ENCODE measurements at places on chromosomes 2 and 18.

DNA sequence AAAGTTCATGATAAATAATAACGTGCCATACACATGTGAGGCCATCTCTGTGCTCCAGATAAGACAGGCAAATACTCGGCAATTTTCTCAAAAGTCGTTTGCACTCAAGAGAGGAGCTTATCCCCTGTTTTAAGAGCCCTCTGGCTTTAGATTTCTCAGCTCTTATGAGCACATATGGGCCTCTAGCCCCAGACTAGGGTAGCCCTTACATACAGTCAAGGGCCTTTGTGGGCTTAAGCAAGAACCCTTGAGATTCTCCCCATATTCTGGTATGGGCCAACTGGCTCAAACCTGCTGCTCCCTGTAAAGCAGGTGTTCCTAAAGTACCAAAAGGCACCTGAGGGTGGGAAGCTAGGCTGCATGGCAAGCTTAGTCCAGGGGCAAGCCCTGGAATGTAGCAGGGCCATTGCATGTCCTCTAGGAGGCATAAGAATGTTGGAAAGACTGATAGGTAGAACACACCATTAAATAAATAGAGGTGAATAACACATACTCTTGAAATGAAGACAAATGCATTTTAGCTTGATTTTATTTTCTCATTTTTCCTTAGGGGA is 66.1 kb downstream of the FASTKD2 start:
- no peak for DNase-seq

GRCh38 chr2:19796035-19796695 is 105.6 kb downstream of the TTC32 start:
- no peak for DNase-seq

- no peak for DNase-seq
Observed at GRCh38 chr2:9994462-9994861, 43.0 kb downstream of the GRHL1 start.

- DNase-seq = no peak
Observed at GRCh38 chr2:231633241-231633976, 40.7 kb downstream of the TEX44 start.

DNA sequence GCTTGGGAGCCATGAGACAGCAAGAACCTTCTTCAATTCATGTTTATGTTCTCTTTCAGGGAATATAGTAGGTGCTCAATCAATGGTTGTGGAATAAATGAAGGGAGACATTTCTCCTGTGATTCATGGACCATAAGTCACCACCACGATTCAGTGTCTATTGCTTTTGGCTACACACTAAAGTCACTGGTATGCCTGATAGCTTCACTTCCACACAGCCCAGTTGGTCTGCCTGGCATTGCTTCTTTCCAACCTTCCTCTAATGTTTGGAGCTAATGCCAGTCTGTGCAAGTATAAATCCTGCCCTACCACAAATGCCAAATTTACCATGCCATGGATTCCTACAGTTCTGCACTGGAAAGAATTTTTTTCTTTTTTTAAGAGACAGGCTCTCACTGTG is 1.3 kb upstream of the CXCR1 start:
- DNase-seq = no peak

DNA sequence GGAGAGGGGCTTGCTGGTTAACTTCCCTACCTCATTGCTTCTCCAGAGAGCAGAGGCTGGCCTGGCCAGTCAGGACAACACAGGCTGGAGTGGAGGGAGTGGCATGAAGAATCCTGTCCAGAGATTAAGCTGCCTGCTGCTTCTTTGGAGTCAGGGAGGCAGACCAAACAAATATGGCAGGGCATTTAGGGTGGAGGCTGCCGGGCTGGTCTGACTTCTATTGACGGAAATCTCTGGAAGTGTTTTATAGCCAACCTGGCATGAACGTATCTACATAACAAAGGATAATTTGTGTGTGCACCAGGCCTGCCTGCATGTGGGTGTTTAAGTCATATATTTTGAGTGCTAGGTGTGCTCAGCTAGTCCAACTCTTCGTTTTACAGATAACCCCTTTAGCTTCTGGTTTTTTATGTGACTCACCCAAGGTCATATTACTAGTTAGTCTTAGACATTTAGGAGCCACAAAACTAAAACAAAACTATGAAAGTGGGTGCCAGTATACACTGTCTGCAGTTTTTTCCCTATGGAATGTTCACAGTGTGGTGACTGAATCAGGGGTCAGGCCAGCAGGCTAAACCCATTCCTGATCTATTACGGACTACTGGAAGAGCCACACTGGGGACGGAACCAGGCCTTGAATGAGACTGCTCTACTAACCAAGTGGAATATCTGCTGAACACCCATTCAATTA is 5.5 kb downstream of the NPC1 start:
- DNase-seq = no peak

DNA sequence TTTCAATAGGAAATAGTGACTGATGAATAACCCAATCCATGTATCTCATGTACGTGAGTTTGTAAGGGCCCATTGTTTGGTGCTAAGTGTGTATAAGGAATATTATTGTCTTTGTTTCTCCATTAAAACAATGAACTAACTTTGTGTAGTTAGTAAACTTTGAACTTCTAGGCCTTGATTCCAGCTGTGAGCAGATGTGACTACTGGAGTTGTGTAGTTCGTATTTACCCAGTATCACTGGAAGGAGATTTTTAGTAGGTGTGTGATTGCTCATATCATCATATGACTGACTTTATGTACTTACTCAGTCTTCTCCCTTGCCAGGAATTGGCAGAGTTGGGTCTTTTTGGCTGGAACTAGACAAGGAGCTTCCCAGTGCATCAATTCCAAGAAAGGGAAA is 227.4 kb downstream of the AGPS start:
- DNase-seq = no peak

GRCh38 chr2:241036397-241036963 is 38.1 kb downstream of the SNED1 start:
- peak; percentile 50 for DNase-seq

DNA sequence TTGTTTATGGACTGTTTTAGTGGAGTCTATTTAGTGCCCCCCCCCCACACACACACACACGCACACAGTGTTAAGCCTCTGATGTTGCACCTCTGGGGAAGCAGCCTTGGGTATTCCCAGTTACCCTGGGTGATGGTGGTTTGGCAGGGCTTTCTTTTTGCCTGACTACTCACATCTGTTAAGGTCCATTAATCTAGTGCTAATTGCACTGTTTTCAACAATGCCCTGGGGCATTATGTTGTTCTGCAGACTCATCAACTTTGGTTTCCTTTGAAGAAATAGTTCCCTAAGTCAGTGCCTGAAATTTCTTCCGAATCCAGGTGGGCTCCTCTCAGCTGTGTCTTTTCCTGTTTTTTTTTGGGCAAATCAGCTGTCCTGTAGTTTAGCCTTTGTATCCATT is 34.7 kb downstream of the SPOPL start:
- DNase-seq = no peak

- no peak for DNase-seq
Observed at GRCh38 chr18:49745045-49746014, 68.0 kb downstream of the ACAA2 start.

DNA sequence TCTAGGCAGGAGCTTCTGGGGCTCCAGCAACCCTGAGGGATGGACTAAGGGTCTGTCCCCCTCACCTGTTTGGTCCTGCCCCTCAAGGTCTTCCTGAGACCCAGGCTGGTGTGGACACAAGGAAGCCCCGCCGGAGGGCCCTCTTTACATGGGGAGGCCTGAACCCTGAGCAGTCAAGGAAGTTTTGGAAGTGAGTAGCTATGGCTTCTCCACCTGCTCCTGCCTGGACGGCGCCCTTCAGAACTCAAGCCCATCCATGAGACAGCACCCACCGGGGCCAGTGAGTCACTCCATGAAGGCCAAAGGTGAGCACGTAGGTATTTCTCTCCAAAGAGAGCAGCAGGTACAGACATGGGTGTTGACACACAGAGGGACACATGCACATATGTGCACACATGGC is 98.2 kb upstream of the CTDP1 start:
- no peak for DNase-seq

DNA sequence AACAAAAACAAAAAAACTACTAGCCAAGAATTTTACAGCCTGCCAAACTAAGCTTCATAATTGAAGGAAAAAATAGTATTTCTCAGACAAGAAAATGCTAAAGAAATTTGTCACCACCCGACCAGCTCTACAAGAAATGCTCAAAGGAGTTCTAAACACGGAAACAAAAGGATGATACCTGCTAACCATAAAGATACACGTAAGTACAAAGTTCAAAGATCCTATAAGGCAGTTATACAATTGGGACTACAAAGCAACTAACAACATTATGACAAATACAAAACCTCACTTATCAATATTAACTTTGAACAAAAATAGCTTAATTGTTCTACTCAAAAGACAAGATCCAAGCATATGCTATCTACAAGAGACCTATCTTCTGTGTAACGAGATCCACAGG is 64.6 kb downstream of the TRAPPC8 start:
- no peak for DNase-seq

DNA sequence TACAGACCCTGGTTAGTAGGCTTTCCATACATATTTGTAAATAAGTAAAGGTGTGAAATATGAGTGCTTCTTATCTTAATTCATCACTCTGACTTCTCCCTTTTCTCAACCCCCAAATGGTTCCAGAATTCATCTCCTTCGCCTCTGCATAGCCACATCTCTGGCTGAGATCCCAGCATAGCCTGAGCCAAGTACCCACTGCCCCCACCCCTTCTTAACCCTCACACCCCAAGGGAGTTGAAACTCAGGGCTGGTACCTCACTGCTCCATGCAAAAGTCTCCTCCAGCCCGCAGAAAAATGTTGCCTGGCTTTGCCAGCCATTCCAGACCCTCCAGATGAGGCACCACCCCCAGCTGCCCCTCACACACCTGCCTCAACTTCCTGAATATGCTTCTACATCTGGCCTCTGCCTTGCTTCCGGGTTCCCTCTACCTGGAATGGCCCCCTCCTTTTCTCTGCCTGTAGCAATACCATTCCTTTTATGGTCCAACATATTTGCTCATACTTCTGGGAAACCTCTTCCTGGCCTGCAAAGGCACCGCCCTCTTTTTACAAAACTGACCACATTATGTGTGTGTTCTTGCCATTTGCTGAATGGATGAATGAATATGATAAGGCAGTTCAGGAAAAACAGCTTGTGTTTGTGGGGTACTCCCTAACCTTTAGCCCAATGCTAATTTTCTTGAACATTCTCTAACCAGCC is 112.8 kb downstream of the CELF4 start:
- no peak for DNase-seq

DNA sequence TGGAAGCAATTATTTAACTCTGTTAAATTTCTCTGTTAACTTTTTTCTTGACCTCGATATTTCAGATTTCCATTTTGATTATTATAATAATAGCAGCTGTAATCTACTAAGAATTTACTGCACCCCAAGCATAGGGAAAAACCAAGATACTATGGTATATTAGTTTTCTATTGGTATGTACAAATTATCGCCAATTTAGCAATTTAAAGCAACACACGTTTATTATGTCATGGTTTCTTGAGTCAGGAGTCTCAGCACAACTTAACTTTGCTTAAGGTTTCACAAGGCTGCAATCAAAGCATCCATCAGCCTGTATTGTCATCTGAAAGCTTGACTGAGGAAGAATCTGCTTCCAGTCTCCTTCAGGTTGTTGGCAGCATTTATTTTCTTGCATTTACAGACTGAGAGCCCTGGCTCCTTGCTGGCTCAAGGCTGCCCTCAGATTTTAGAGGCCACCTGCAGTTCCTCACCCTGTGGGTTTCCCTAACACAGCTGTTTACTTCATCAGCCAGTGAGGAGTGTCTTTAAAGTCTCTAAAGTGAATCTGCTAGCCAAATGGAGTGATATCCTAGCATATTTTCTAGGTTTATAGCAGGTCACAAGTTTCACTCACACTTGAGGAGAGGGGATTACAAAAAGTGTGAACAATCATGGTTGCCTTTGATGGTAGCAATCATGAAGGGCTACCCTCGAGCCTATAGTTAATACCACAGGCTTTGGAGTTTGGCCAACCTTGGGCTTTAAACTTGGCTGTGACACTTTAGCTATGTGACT is 4.4 kb upstream of the VPS54 start:
- no peak for DNase-seq

DNA sequence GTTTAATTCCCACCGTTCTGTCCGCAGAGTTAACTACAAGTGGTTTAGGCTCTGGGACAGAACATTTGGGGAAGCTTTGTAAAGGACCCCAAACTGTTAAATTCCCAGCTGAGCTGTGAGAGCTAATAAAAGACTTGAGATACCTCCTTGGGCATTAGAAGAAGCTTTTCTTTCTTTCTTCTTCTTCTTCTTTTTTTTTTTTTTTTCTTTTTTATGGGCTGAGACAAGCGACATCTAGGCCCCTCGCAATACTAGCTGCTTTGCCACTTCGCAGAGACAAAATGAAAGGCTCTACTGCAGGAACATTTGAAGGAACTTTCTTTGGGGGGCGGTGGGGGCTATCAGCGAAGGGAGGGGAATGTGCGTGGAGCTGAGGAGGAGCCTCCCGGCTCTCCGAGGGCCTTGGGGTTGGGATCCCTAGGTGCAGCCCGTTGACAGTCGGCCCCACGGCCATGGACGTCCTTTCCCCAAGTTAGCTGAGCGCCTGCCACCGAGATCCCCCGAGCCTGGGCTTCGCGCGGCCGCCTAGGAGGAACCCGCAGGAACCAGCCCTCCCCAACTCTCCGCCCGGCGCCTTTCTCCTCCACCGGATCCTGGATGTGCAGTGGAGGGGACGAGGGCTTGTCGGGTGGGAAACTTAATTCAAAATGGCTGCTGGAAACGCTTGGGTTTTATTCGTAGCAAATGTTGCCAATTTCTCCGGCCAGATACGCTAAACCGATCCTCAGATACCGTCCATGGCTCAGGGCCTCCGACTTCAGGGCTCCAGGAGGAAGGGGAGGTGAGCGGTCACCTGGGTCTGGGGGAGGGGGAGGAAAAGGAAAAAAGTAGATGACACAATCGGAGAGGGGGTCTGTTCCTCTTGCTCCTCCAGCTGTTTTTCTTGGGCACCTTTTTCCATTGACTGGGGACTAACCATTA is 4.2 kb downstream of the MEIS1 start:
- no peak for DNase-seq

DNA sequence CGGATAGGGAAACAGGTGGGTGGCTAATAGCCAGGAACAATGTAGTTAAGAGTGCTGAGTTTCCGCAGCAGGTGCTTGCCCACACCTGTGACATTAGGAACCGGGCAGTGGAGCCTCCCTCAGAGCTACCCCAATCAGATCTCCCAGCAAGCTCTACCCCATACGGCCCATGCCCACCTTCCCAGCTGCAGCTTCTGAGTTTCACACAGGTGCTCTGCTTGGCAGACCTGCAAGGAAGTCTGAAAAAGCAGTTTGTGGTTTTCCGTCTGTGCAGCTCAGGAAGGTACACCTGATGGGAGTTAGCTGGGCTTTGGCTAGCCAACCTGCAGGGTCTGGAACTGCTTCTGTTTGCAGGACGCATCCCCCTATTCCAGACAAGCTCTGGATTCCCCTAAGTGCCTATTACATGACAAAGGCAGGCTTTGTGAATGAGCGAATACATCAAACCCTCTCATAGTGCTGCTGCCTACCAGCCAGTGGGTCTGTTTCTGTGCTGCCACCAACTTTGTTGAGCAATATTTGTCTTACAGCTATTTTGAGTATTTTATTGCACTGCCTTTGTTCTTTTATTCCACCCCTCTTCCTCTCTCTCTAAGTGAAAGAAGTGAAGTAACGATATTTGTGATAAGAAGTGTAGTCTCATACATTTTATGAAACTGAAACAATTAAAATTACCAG is 24.7 kb upstream of the CEP68 start:
- no peak for DNase-seq

Measured in T-cell (primary cell).